ENCODE measurements at places on chromosomes 4 and X.

GRCh38 chr4:16196482-16197393 is 29.5 kb downstream of the TAPT1 start:
- H3K36me3 ChIP-seq: peaks cover 33% of the 10 kb centered on the region
- DNase-seq: no peak
- no peaks in the 10 kb centered on the region for H3K27me3 ChIP-seq
- H3K4me1 ChIP-seq: peaks cover 16% of the 10 kb centered on the region
- H3K27ac ChIP-seq: no peak overlapping the region
- H3K4me3 ChIP-seq: no peak overlapping the region

GRCh38 chr4:28006021-28006420 is 1145.4 kb downstream of the STIM2 start:
- H3K27ac ChIP-seq: no peak overlapping the region
- no peaks in the 10 kb centered on the region for H3K4me1 ChIP-seq
- no peaks in the 10 kb centered on the region for H3K36me3 ChIP-seq
- no peaks in the 10 kb centered on the region for H3K27me3 ChIP-seq
- no peak overlapping the region for H3K4me3 ChIP-seq

GRCh38 chrX:154784149-154784995 is 20.9 kb downstream of the MPP1 start:
- peak overlapping the region; percentile 31 for H3K27ac ChIP-seq
- no peaks in the 10 kb centered on the region for H3K27me3 ChIP-seq
- peaks cover 46% of the 10 kb centered on the region for H3K36me3 ChIP-seq
- H3K4me3 ChIP-seq: no peak overlapping the region
- peaks cover 19% of the 10 kb centered on the region for H3K4me1 ChIP-seq
- DNase-seq: no peak

DNA sequence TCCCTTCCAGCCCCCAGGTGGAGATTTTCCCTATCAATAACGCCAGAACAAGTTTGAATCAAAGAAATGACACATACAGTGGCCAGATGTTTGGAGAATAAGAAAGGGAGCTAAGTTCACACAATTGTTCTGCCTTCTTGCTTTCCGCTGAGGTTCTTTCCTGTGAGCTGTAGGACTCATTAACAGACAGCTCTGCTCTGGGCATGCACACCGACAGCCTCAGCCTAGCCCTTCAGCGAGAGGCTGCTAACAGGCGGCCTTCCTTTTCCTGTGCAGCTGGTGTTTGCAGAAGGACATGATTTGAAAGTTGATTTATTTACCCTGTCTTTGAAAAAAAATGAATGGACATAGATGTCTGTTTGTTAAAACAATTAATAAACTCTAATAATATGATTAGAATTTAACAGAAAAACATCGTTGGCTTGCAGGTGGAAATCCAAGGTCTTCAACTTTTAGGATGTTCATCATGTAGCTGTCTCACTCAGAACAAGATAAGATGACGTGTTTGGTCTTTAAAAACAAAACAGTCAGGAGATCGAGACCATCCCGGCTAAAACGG is 183.3 kb downstream of the KDR start:
- DNase-seq: peak; percentile 21
- H3K4me1 ChIP-seq: peaks cover 26% of the 10 kb centered on the region
- no peaks in the 10 kb centered on the region for H3K36me3 ChIP-seq
- H3K4me3 ChIP-seq: no peak overlapping the region

DNA sequence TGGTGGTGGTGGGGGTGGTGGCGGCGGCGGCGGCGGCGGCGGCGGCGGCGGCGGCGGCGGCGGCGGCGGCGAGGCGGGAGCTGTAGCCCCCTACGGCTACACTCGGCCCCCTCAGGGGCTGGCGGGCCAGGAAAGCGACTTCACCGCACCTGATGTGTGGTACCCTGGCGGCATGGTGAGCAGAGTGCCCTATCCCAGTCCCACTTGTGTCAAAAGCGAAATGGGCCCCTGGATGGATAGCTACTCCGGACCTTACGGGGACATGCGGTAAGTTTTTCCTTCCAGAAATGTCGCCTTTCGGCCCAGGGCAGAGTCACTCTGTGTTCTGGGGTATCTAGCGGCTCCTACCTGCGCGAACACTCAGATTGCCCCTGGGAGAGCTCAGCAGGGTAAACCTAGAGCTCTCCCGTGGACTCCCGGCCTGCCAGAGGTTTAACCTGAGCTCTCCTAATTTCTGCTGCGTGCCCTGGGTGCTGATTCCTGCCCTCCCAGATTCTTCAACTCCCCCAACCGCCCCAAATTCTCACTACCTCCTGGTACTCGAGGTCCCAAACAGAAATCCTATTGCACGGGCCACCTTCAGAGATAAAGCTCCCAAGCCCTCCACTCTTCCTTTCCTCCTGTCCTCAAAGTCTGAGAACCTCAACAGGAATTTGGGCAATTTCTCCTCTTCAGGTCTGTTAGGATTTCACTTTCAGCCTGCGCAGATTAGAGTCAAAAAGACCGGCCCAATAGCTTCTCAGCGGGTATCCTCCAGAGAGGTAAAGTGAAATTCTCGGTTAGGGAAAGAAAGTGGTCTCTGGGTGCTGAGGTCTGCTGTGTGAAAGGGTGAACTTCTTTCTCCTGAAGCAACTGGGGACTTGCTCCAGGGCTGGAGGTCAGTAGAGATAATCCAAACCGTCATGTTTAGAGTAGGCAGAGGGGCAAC is 2.9 kb downstream of the AR start:
- peaks cover 27% of the 10 kb centered on the region for H3K27me3 ChIP-seq
- H3K36me3 ChIP-seq: no peaks in the 10 kb centered on the region
- no peak overlapping the region for H3K4me3 ChIP-seq
- no peak for DNase-seq
- H3K4me1 ChIP-seq: peaks cover 3% of the 10 kb centered on the region

DNA sequence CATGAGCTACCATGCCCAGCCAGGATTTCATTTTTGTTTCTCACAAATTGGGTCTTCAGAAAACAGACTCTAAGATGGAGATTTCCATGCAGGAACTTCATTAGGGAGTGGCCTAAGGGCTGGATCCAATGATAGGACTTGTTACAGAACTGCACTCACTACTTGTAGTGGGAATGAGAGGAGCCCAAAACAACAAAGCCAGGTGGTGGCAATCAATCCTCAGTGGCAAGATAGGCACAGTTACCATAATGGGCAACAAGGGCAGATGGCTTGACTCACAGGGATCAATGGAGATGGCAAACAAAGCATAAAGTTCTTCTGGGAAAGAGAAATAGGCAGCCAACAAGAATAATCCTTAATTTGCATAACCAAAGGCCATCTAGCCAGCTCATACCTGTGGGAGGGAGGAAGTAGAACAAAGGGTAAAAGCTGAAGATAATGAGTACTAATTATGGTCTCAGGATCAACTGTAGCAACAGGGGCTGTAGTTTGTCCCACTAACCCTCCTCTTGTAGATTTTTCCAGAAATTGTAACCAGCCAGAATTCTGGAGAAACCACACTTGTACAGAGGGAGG is 72.8 kb upstream of the MAPK10 start:
- no peak for DNase-seq
- no peaks in the 10 kb centered on the region for H3K36me3 ChIP-seq
- H3K27ac ChIP-seq: no peak overlapping the region
- no peaks in the 10 kb centered on the region for H3K4me1 ChIP-seq
- H3K27me3 ChIP-seq: no peaks in the 10 kb centered on the region

- H3K27me3 ChIP-seq: no peaks in the 10 kb centered on the region
- no peak for DNase-seq
- no peak overlapping the region for H3K27ac ChIP-seq
- H3K36me3 ChIP-seq: no peaks in the 10 kb centered on the region
- H3K4me3 ChIP-seq: no peak overlapping the region
- peaks cover 2% of the 10 kb centered on the region for H3K4me1 ChIP-seq
Observed at GRCh38 chrX:853304-853703, 222.7 kb downstream of the SHOX start.

DNA sequence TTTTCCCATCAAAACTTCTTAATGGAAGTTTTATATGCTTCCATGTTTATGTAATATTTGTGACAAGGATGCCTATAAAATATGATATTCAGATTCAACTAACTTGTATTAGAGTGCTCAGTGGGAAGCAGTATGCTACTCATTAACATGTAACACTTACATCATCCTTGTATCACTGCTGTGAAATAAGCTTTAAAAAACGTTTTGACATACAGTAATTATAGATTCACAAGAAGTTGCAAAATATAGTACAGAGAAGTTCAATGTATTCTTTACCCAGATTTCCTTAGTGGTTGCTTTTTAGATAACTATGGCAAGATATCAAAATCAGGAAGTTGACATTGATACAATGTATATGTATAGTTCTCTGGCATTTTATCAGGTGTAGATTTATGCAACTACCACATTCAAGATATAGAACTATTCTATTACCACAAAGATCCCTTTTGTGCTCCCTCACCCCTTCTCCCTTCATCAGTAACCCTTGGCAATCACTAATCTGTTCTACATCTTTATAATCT is 56.3 kb downstream of the DTHD1 start:
- no peaks in the 10 kb centered on the region for H3K27me3 ChIP-seq
- H3K4me3 ChIP-seq: no peak overlapping the region
- no peak for DNase-seq

DNA sequence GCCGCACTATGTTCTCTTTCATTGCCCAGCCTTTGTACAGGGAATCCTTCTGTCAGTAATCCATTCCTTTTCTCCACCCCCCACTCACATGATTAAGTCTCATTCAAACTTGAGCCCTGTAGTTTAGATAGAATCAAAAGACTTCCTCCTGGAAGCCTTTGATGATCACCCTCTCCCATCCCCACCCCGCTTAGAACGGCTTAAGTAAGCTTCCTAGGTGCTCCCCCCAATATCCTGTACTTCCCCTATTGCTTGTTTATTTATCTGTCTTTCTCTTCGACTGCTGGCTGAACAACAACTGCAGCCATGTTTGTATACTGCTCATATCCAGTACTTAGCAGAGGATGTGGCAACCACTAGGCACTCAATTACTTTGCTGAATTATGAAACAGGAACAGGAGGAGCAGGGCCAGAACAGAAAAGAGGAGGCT is 38.5 kb upstream of the GPC3 start:
- no peak overlapping the region for H3K4me3 ChIP-seq
- H3K27ac ChIP-seq: no peak overlapping the region

DNA sequence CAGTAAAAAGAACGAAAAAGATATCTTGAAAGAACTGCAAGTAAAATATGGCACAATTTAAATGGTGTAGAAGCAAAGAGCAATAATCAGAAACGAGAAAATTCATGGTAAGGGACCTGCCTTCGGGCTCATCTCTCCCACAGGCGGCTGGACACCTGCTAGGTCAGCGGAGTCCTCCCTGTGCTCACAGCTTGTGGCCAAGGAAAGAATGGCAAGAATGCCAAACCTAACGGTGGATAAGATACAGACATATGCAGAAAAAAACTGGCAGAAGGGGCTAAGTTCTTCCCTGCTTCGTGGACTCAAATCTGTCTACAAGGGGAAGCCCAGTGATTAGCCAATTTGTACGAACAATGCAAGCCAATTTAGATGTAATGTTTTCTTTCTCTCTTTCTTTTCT is 152.1 kb upstream of the VCX start:
- no peaks in the 10 kb centered on the region for H3K4me1 ChIP-seq
- no peak for DNase-seq
- no peak overlapping the region for H3K27ac ChIP-seq
- H3K27me3 ChIP-seq: no peaks in the 10 kb centered on the region

DNA sequence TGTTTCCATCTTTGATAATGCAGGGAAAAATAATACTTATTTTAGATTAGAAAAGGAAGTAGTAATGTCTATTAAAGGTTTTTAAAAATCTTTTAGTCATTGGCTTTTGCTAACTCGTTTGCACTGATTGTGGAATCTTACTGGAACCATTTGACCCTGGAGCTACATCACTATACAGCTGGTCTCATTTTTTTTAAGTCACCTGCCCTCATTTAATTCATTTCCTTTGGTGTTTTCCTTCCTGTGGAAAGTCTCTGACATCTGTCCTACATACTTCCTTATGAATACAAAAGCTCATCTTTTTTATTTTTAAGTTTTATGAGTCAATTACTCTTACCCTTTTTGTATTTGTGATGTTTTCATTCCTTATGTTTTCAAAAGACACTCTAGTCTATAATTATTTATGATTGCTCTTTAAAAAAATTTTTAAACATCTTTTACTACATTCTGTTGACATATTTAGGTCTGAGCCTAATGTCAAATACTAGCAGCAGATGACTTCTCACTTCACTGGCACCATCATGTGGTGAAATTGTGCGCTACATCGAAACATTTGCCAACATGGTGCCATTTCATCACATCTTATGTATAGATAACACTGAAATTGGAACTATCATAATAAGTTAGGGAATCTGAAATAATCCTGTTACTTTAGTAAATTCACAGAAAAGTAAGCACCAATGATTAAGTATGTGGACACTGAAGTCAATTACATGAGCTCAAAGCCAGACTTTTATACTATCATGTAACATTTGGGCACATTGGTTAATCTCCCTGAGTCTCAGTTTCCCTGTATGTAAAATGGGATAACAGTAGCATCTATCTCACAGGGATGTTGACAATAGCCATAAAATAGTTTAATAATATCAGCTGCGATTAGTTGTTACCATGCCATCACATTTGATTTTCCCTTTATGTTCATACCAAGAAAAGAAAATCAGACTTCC is 9.4 kb upstream of the MMAA start:
- no peak overlapping the region for H3K27ac ChIP-seq
- peaks cover 7% of the 10 kb centered on the region for H3K27me3 ChIP-seq
- DNase-seq: peak; percentile 44
- no peaks in the 10 kb centered on the region for H3K36me3 ChIP-seq
- H3K4me1 ChIP-seq: peaks cover 14% of the 10 kb centered on the region

DNA sequence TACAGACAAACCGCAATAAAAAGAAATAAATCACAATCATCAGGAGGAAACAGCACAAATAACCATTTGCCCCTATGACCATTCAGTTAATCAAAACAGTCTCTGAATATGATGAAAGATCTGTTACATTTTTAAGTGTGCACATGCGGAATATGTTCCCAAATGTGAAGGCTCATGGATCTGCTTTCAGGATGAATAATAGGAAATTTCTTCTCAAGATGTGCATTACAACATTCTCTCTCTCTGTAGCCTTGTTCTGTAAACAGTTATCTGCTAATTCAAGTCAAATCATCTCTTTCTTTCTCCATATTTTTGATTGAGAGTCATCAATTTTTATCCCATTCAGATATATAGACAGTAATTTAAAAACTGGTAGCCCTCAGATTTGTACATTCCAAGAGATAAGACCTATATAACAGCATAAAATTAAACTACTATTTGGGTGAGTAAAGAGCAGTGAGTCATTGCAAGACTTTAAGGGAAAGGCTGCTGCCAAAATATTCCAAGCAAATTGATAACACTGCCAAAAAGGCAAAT is 433.9 kb upstream of the ATOH1 start:
- H3K27ac ChIP-seq: no peak overlapping the region
- H3K4me1 ChIP-seq: no peaks in the 10 kb centered on the region
- H3K27me3 ChIP-seq: no peaks in the 10 kb centered on the region
- no peak overlapping the region for H3K4me3 ChIP-seq
- no peak for DNase-seq
